ENCODE measurements at places on chromosomes 7 and 10.

- DNase-seq: no peak
Measured at GRCh38 chr10:96400465-96400864, 41.7 kb upstream of the OPALIN start.

DNA sequence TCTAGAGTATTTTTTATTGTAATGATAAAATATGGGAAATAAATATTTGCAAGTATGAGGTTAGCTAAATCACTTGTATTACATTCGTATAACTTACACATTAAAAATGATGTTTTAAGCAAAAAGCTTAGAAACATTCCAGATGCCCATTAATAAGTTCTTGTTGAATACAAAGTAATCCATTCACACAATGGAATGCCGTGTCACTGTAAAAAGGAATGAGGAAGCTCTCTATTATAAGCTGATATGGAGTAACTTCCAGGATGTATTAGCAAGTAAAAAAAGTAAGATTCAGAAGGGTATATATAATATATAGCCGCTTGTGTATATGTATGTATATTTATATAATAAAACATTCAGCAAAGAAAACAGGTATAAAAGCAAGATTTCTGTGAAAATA lies 412.8 kb upstream of the MTPN start:
- DNase-seq: no peak

GRCh38 chr7:14759785-14760184 lies 142.8 kb downstream of the DGKB start:
- DNase-seq: no peak

- DNase-seq: no peak
Measured at GRCh38 chr10:85225311-85225710, 896.9 kb downstream of the CCSER2 start.

DNA sequence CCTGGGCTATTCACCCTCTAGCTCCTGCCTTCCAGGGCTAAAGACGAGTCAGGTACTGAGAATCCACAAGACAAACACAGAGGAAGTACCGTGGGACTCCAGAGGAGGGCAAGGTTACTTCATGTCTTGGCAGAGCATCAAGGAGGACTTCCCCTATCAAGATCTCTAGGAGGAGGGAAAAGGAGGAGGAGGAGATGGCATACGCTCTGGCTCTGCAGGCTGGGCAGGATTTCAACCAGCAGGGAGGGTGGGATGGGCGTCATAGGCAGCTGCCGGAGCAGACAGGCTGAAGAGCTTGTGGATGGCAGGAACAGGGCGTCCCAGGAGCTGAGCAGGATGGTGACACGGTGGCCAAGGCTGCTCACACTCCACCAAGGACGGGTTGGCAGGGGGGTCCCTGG lies 21.3 kb downstream of the MDH2 start:
- no peak for DNase-seq

DNA sequence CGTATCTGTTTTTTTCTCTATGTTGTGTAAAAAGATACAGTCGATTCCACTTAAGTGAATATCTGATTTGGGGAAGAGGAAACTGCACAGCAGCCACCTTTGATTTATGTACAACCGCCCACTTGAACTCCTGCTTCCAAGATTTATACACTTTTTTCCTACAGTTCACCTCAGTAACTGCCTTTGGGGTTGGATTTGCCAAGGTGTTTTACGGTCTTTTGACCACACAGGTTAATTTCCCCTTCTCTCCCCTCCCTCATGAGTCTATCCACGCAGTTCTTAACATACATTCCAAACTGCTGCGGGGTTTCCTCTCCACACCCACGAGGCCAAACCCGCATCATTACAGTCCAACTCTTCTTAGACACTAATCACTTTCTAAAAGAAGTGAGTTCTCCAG lies 277.0 kb downstream of the USP6NL start:
- no peak for DNase-seq

- DNase-seq: no peak
Measured at GRCh38 chr10:44383749-44384600, 922 bp downstream of the CXCL12 start.

GRCh38 chr10:43802988-43803696 lies 154.5 kb upstream of the ZNF32 start:
- DNase-seq: no peak

DNA sequence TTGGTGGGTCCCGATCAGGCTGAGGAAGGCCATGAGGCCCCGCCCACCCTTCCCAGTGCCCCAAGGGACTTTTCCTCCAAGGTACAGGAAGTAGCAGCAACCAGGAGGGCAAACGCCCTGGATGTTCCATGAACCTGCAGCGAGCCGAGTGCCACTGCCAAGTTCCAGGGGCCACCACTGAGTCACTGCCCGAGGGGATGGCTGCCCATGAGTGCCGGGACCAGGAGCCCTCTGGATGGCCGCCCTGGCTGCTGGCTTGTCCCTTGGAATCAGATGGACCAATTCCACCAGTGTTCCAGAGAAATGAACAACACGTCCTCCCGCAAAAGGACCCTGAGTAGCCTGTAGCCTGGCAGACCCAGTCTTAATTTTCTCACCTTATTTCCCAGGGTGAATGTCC lies 74.2 kb downstream of the ZRANB1 start:
- no peak for DNase-seq

DNA sequence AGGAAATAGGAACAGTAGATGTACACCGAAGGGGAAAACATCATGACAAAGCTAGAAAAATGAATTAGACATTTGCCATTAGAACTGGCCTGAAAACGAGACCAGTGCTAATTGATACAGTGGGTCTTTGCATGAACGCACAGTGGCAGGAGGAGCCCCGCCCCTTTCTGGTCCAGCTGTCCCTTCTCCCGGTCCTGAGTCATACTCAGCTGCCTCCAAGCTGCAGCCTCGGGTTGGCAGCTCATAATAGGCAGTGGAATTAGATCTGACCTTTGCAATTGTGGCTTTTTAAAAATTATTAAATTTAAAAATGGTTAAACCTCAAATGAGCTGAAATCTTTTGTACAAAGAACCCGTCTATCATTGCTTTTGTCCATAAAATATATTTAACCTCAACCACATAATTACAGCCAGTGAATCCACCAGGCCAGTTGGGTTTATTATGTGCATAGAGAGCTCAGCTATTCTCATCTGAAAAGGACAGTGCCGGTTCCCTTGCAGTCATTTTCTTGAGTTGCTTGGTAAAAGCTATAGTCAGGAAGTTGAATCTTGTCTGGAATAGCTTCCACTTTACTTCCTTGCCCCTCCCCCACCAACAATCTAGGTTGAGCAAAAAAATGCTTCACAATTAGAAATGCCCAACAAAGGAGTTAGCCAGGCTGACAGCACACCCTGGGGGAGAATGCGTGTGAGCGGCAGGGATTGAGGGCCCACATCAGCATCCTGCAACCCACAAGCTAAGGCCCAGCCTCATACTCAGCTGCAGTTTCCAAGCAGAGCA lies 147.1 kb downstream of the BUB3 start:
- no peak for DNase-seq

DNA sequence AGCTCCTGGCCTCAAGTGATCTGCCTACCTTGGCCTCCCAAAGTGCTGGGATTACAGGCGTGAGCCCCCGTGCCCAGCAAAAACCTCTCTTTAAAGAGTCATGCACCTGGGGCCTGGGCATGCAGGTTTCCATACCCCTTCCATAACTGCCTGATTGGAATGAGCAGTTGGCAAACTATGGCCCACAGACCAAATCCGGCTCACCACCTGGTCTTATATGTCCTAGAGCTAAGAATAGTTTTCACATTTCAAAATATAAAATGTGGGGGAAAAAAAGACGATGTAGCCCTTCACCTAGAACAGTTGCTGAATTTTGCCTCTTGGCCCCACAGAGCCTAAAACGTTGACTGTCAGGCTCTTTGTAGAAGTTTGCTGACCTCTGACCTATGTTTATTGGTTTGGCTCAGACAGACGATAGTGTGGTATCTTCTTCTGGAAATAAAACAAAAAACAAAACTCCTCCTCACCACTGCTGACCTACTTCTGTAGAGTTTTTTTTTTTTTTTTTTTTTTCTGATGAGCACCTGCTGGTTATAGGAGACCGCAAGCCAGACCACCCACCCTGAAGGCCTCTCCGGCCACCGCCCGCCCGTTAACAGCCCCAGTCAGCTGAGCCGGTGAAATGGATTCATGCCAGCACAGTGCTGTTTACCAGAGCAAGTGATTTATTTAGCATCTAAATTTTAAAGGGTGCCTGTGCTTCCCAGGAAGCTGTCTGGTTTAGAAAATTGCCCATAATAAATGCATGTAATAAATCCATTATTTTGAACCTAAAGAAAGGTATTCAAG lies 33.5 kb upstream of the SFRP5 start:
- no peak for DNase-seq

- DNase-seq: no peak
Measured at GRCh38 chr7:107937531-107937930, 46.5 kb downstream of the DLD start.

- no peak for DNase-seq
Measured at GRCh38 chr10:13376297-13376696, 28.2 kb upstream of the SEPHS1 start.

- no peak for DNase-seq
Measured at GRCh38 chr7:47783456-47784223, 164.6 kb downstream of the PKD1L1 start.

- no peak for DNase-seq
Measured at GRCh38 chr10:82071231-82071630, 196.2 kb downstream of the NRG3 start.

- no peak for DNase-seq
Measured at GRCh38 chr7:114152314-114152938, 233.6 kb upstream of the PPP1R3A start.

DNA sequence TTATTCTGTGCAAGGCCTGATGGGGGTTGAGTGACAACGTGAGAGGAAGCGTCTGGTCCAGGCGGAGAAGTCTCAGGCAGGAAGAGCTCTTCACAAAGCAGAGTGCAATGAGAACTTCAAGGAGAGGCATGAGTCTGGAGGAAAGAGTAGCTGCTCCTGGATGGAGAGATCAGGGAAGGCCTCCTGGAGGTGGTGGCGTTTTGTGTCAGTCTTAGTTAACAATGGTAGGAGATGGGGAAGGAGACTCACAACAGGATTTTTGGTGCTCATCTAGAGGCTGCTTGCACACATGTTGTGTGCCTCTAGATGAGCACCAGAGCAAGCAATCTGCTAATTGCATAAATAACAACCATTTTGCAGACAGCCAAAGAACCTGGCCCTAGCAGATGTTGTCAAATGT lies 442.8 kb upstream of the PODXL start:
- DNase-seq: no peak

- DNase-seq: no peak
Measured at GRCh38 chr10:6999232-6999925, 411.5 kb downstream of the SFMBT2 start.

DNA sequence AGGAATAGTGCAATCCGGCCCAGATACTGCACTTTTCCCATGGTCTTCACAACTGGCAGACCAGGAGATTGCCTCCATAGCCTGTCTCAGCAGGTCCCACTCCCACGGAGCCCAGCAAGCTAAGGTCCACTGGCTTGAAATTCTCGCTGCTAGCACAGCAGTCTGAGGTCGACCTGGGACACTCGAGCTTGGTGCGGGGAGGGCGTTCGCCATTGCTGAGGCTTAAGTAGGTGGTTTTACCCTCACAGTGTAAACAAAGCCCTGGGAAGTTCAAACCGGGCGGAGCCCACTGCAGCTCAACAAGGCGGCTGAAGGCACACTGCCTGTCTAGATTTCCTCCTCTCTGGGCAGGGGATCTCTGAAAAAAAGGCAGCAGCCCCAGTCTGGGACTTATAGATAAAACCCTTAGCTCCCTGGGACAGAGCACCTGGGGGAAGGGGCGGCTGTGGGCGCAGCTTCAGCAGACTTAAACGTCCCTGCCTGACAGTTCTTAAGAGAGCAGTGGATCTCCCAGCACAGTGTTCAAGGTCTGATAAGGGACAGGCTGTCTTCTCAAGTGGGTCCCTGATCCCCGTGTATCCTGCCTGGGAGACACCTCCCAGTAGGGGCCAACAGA lies 293.5 kb upstream of the GALNT17 start:
- no peak for DNase-seq

Data from CMK (cell line).